Activated effector memory CD4-positive, alpha-beta T cell treated with anti-CD3 and anti-CD28 coated beads, Interleukin-2, amount 50 U/mL, for 16 hours (primary cell): ENCODE measurements at places on chromosomes 5 and 9.

GRCh38 chr5:168796593-168797580 lies 217.7 kb upstream of the PANK3 start:
- no peak for DNase-seq

GRCh38 chr9:75087289-75087823 lies 599 bp downstream of the NMRK1 start:
- DNase-seq: peak; percentile 82

DNA sequence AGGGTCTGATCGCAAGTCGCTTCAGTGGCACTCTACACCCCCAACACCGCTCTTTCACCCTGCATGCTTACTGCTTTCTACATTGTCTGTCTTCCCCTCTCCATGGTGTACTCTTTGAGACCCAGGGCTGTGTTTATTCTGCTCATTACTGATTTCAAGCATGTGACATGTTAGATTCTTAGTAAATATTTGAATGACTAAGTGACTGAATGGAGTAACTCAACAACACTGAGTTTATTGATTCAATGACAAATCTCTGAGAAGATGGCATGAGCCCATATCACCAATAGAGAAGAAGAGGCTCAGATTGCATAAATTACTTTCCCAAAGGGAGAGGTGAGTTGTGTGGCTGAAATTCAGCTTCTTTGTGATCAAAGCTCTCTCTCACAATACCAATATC lies 89.7 kb upstream of the OSMR start:
- DNase-seq: no peak

DNA sequence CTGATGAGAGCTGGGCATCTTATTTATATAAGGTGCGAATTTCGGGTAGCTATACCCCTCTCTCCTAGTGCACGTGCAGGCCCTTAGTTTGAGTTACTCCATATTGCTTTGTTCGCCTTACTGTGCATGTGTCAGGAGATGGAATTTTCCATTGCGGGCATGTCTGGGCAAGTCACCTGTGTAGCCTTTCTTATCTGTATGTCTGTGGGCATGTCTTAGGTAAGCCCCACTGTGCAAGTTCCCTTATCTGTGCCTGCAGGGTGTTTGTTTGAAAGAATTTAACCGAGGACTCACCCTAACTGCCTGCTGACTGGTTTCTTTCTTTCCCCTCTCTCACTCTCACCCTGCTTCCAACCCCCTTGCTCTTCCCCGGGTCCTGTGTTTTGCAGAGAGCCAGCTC lies 140.7 kb upstream of the RANBP3L start:
- no peak for DNase-seq

DNA sequence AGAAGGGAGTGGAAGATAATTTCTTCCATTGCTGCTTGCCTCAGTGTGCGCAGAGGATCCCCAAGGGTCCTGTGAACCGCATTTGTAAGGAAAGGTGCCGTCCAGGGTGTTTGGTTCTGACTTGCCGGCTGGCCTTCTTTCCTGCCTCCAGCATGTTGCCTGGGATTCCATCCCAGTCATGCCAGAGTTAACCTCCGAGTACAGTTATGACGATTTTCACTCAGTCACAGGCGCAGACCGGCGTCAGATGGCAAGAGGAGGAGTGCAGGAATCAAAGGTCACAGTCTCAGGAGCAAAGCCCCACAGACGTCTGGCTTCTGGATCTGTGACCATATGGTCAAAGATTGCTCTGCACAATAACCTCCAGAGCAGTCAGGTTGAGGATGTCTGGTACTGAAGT lies 5.9 kb upstream of the GADD45G start:
- peak; percentile 43 for DNase-seq

GRCh38 chr9:125110464-125110863 lies 32.9 kb downstream of the SCAI start:
- DNase-seq: no peak

- no peak for DNase-seq
Measured at GRCh38 chr5:179318221-179318955, 26.9 kb downstream of the ADAMTS2 start.
